ENCODE measurements at places on chromosomes 11 and 22.

DNA sequence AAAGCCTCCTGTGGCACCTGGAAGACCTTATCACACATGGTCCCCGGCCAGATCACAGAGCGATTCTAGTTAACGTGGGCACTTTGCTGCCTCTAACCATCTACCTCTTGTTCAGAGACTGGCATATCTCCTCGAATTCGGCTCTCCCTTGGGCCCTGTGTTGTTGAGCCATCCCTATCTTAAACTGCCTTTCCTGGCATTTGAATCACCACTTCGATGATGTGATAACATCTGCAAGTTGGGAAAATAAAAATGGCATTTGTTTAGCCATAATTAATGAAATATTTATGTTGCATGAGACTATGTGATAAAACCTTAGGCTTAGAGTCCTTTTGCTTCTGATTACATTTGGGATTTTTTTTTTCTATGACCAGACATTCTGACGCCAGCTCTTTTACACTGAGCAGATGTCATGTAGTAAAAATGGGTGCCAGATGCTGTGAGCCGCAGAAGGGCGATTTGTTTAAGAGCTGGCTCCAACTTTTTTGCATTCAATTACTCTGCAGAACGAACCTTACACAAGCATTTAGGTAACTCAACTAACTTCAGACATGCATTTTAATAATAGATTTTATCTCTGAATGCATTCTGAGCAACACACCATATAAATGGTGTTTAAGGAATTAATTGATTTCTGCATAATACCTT lies 58.5 kb upstream of the PARVA start:
- DNase-seq: no peak

- no peak for DNase-seq
These were observed 108.8 kb upstream of the ANO5 start for GRCh38 chr11:22084056-22084455.

- no peak for DNase-seq
These were observed 46.2 kb downstream of the C11orf58 start for GRCh38 chr11:16784666-16785065.

DNA sequence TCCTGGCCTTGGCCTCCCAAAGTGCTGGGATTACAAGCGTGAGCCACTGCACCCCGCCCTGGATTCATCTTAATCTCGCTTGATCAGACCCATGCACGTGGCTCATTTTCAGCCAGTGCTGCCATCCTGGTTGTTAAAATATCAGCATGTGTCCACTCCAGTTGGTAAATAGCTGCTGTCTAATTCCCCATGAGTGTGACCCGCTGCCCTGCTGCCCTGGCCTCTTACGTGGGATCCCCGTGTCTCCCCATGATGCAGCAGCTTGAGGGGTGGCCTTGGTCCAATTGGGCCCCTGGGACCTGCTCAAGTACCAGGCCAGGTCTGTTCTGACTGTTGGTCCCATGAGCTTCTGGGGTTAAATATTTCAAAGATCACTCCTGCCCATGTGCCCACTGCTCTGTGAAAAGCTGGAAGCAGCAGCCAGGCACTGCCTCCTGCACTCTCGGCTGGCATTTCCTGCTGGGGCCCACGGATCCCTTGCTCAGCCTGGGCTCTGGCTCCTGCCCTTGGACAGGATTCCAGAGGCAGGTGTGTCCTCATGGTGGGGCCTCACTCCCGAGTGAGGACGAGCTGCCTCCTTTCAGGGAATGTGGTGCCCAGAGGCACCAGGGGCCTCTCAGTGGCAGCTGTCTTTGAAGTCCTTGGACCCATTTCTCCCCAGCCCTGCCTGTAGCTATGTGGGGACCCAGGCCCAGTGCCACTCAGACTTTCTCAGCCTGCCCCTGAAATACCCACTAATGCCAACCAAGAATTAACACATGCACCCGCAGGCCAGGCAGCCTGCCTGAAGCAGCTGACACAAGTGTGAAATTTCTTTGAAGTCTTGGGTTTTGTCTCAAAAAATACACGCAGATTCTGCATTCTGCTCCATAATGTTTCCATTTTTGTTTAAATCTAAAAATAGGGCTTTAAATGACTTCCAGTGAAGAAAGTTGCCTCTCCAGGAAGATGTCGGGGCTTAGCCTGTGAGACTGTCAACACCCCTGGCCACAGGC lies 38.1 kb upstream of the PRDM11 start:
- no peak for DNase-seq

DNA sequence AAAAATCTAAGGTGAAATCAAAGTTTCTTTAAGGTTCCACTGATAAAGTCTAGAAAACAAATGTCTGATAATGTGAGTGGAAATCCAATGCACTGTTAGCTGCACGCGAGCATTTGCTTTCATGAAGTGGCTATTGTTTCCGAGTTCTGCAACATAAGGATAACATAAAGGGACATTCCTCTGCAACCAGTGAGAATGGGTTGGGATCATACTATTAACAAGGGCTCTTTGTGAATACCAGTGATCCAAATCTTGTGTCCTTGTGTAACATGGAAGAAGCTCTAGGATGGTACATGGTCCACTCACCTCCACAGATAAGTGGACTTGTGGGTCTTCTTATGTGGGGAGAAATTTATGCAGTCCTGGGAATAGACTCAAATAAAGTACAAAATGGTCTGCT lies 24.6 kb downstream of the APIP start:
- DNase-seq: no peak

Data from esophagus squamous epithelium (tissue), 5 donors.